ENCODE measurements at places on chromosomes 5 and 9. TPM values are rescaled to one million over a fixed set of nuclear protein-coding genes. Genes with fewer than 3 reads are reported as not detected.
A peak's percentile ranks its signal among the peaks of the same experiment; 100 is the strongest.

The ADAMTS12 gene
- 3.7 TPM for total RNA-seq

DNA sequence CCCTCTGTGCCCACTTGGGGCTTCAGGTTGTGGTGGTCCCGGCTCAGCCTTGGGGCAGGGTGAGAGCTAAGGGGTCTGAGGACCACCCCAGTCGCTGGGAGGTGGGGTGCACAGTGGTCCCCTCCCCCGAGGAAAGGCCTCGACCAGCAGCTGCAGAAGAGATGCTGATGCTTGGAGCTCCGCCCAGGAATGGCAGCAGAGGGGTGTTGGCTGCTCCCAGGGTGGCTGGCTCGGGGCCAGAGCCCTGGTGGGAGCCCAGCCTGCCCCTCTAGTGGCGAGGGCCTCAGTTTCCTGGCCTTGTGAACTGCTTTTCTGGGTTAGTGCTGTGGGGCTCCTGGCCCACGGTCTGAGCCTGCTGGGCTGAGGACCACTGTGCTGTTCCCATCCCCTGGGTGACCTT is 1.2 kb downstream of the DIPK1B start:
- H3K4me3 ChIP-seq = peak overlapping the region; percentile 57
- peaks cover 6% of the 10 kb centered on the region for H3K4me1 ChIP-seq
- H3K36me3 ChIP-seq = no peaks in the 10 kb centered on the region
- H3K27ac ChIP-seq = peak overlapping the region; percentile 45

GRCh38 chr9:130399768-130400167 is 45.0 kb upstream of the ASS1 start:
- no peaks in the 10 kb centered on the region for H3K36me3 ChIP-seq
- no peak overlapping the region for H3K4me3 ChIP-seq
- DNase-seq = no peak
- no peak overlapping the region for H3K27ac ChIP-seq
- H3K27me3 ChIP-seq = no peaks in the 10 kb centered on the region

The DMRT3 gene
- 1.8 TPM for total RNA-seq
